ENCODE measurements at places on chromosomes 1 and 21.

DNA sequence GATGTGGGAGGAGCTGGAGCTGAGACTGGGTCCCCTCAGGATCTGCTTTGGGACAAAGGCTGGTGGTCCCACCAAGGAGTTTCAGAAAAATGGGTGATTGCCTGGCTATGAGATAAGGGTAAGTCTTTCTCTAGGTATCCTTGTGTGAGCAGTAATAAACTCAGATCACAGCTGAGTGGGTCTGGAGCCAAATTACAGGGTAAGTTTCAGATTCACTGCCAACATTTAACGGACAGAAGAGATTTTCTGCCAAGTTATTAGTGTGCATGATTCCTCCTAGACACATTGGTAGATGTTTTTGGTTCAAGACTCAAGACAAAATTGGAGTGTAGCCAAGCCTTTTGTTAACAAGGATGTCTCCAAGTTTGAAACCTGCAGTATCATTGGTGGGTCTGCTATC, 7.5 kb downstream of the CD1B start:
- no peak for DNase-seq

GRCh38 chr1:160405331-160405877, 5.0 kb downstream of the VANGL2 start:
- DNase-seq = no peak

- no peak for DNase-seq
Observed at GRCh38 chr1:116766616-116767469, 12.6 kb downstream of the CD2 start.

- no peak for DNase-seq
Observed at GRCh38 chr1:177384461-177384860, 213.7 kb downstream of the BRINP2 start.

DNA sequence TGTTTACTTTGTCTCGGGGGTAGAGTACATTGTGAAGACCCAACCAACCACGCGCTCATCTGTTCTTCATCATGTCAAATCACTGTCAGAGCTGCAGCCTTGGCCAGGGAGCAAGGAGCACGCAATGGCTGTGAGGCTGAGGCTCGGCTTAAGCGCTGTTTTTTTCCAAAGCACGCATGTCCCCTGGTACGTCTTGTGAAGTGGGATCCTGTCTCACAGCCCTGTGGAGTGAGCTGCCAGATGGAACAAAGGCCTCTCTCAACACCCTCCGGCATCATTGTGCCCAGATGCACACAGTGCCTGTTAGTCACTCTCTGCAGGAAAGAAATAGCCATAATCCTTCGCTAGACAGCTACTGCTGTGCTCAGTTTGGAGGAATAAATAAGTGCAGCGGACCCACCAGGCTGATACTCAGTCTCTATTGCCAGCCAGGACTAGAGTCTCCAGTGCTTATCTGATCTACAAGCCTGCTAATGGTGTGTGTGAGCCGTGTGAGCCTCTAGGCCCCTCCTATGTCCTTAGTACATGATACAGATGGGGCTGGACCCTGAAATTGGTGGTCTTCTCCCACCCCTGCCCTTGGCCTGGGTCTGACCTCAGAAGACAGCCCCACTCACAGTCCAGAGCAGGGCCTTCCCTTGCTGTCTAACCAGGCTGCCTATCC, 91.3 kb upstream of the COA6 start:
- DNase-seq = no peak

- DNase-seq = no peak
Observed at GRCh38 chr1:79629414-79629813, 622.9 kb upstream of the ADGRL4 start.

GRCh38 chr21:24781146-24781545, 826.1 kb downstream of the MRPL39 start:
- DNase-seq = no peak

- no peak for DNase-seq
Observed at GRCh38 chr1:21657456-21658190, 11.5 kb downstream of the RAP1GAP start.
